Vagina (tissue), 2 donors: ENCODE measurements at places on chromosomes 4 and X. TPM values are rescaled to one million over a fixed set of nuclear protein-coding genes. Genes with fewer than 3 reads are reported as not detected.

Gene PHEX
- total RNA-seq, result 0.49 TPM

Gene GPR173
- 2.2 TPM for total RNA-seq

Gene CFP
- total RNA-seq, result 0.74 TPM

Gene ENPP6
- total RNA-seq, result 0.98 TPM

Gene KCNIP4
- not detected for total RNA-seq

Gene FOXR2
- not detected for total RNA-seq

Gene RNF212
- total RNA-seq, result 7.9 TPM

Gene PITX2
- total RNA-seq, result 6.6 TPM

Gene CCNB3
- total RNA-seq, result 0.25 TPM

Gene F9
- total RNA-seq, result not detected

Gene GASK1B
- total RNA-seq, result 24.3 TPM

Gene FBXO8
- total RNA-seq, result 24.3 TPM

Gene CFAP47
- total RNA-seq, result not detected

Gene ADH5
- 129 TPM for total RNA-seq

Gene BTK
- total RNA-seq, result 4.4 TPM

Gene BEX2
- 7.4 TPM for total RNA-seq

Gene USP27X
- 2.9 TPM for total RNA-seq

Gene FMR1
- 29.7 TPM for total RNA-seq

Gene RNF150
- 9.1 TPM for total RNA-seq

Gene ALAS2
- 5.6 TPM for total RNA-seq

Gene GAGE2A
- not detected for total RNA-seq

Gene NDNF
- 4.9 TPM for total RNA-seq

Gene HSFX4
- not detected for total RNA-seq

Gene VEGFC
- total RNA-seq, result 14.2 TPM
